ENCODE measurements at places on chromosomes 11 and 22. TPM values are rescaled to one million over a fixed set of nuclear protein-coding genes. Genes with fewer than 3 reads are reported as not detected.

The CYP2D6 gene
- polyA plus RNA-seq, result 2.1 TPM

The IFITM10 gene
- 0.30 TPM for polyA plus RNA-seq

The MDK gene
- polyA plus RNA-seq, result 725 TPM

The TMEM25 gene
- 24.4 TPM for polyA plus RNA-seq

The APOA4 gene
- not detected for polyA plus RNA-seq

The MUC6 gene
- 17.8 TPM for polyA plus RNA-seq

The ALDH3B1 gene
- 2.2 TPM for polyA plus RNA-seq

The FAM181B gene
- polyA plus RNA-seq, result 2.8 TPM

The MAPK8IP2 gene
- 0.41 TPM for polyA plus RNA-seq

The KCTD21 gene
- 6.9 TPM for polyA plus RNA-seq

The NCF4 gene
- 2.2 TPM for polyA plus RNA-seq

The CELSR1 gene
- 21.8 TPM for polyA plus RNA-seq

The SEPTIN5 gene
- polyA plus RNA-seq, result 28.1 TPM

The MUC2 gene
- not detected for polyA plus RNA-seq

The ZNF195 gene
- polyA plus RNA-seq, result 37.8 TPM

The SLC22A12 gene
- polyA plus RNA-seq, result 3.6 TPM

The CDHR5 gene
- polyA plus RNA-seq, result 41.3 TPM

The KCNA4 gene
- 0.29 TPM for polyA plus RNA-seq

The DDI1 gene
- not detected for polyA plus RNA-seq

The HPX gene
- polyA plus RNA-seq, result 1.6 TPM

The SLC22A8 gene
- polyA plus RNA-seq, result 48.6 TPM

The SPTBN2 gene
- polyA plus RNA-seq, result 65.8 TPM

The HOATZ gene
- 0.22 TPM for polyA plus RNA-seq

The KRTAP5-11 gene
- 0.28 TPM for polyA plus RNA-seq

All from right renal cortex interstitium (tissue), 3 donors.